Substantia nigra (tissue), 51 donors: ENCODE measurements at places on chromosomes 3 and 15.

DNA sequence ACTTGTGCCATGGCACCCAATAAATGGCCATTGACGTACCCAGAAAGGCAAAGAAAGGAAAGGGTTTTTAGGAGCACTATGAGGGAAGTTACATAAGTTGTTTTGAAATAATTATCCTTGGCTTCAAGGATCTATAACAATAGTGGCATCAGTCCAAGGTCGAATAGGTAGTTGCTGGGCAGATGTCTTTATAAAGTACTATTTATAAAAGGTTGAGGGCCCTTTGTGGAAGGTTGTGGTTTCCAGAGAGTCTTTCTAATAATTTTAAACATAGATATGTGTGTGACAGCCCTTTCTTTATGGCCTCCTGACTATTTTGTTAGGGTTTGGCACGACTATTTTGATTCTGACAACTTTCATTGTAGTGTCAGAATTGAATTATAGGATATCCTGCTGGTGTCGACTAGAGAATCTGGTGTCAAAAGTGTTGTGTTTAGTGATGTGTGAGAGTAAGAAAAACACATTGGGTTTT is 260.5 kb downstream of the PYDC2 start:
- DNase-seq = no peak

DNA sequence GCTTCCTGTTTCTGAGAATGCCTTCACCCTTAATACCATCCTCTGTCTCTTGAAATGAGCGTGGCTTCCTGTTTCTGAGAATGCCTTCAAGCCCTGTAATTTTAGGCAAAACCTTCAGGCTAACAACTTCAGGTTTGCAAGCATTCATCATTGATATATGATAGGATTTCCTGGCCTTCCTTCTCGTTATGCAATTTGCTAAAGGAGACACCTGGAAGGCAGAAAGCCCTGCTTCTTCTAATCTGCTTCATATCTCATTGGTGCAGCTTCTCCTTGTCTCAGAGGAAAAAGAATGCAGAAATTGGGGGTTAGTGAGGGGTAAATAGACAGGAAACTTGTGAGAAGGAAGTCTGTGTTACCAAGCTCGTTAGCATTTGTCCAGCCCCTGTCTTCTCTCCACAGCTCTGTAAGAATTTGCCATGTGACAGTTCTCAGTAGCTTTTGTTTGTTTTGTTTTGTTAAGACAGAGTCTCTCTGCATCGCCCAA is 7.3 kb downstream of the ARL6IP5 start:
- DNase-seq = peak; percentile 19

DNA sequence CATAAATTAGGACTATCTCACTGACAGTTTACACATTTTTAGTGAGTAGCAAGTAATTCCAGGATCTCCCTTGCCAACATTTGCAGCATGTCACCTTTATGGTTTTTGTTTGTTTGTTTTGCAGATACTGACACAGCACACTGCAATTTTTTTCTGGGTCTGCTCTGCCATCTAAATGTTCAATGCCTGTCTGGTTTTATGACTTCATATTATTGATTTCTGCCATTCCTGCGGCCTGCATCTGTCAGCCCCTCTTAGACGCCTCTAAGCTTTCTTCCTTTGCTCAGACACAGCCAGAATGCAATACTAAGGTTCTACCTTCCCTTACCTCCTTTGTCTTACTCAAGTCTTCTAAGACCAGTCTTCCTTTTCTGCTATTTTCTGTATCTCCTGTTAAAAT is 321.2 kb upstream of the AZI2 start:
- DNase-seq = no peak

DNA sequence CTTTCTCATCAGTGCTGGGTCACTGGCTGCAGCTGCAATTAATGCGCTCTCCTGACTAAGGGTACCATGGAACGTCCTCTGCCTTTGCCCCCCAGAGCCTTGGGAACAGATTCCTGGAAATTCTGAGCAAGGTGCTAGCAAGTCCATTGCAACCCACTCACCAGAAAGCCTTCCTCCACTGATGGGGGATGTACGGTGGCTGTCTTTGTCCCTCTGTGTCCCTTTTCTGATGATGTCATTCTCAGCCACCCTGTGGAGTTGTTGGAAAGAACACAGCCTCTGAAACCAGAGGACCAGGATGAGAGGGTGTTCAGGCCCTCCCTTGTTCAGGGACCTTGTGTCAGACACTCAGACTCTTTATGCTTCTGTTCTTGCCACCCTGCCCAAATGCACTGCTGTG is 38.1 kb upstream of the ZBTB38 start:
- DNase-seq = no peak

GRCh38 chr3:146160964-146161662 is at the start of gene PLOD2:
Gene PLOD2 (minus strand): TSS chr3:146161184. CDS start chr3:146160989, 195 bp downstream.
- DNase-seq = peak; percentile 74

GRCh38 chr15:65101411-65101890 is 13.5 kb downstream of the UBAP1L start:
- peak; percentile 58 for DNase-seq

- no peak for DNase-seq
Observed at GRCh38 chr3:127710155-127710941, 37.6 kb downstream of the ABTB1 start.

DNA sequence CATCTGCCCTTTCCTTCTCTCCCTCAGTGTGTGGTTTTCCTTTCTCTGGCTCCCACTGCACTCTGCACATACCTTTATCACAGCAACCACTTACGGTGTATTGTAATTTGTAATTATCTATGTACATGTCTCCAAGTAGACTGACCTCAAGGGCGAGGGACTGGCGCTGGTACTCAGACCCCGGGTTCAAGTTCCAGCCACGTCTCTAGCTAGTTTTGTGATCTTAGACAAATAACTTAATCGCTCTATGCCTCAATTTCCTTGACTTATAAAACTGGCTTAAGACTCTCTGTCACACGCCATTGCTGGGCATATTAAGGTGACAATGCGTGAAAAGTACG is 607 bp upstream of the SENP2 start:
- no peak for DNase-seq

DNA sequence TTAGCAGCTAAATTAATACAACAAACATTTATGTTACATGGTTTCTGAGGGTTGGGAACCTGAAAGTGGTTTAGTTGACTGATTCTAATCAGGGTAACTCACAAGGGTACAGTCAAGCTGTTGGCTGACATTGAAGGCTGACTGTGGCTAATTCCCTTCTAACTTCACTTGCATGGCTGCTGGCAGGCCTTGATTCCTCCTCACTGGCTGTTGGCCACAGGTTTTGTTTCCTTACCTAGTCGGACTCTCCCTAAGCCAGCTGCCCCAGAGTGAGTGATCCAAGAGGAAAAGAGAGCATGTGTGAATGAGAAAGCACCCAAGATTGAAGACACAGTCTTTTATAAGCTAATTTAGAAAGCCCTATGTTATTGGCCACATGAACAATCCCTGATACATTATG is 700.1 kb downstream of the ROBO1 start:
- no peak for DNase-seq

DNA sequence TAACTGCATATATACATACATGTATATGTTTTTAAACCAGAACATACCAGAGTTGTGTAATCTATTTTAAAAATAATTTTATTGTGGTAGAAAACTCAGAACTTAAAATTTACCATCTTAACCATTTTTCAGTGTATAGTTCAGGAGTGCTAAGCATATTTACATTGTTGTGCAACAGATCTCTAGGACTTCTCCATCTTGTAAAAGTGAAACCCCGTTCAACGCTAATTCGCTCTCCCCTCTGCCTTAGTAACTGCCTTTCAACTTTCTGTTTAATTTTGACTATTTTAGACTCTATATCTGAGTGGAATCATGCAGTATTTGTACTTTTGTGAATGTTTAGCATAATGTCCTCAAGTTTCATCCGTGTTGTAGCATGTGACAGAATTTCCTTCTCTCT is 51.8 kb upstream of the SSR3 start:
- DNase-seq = no peak

GRCh38 chr3:59771768-59772181 is 722.0 kb upstream of the CFAP20DC start:
- DNase-seq = no peak

DNA sequence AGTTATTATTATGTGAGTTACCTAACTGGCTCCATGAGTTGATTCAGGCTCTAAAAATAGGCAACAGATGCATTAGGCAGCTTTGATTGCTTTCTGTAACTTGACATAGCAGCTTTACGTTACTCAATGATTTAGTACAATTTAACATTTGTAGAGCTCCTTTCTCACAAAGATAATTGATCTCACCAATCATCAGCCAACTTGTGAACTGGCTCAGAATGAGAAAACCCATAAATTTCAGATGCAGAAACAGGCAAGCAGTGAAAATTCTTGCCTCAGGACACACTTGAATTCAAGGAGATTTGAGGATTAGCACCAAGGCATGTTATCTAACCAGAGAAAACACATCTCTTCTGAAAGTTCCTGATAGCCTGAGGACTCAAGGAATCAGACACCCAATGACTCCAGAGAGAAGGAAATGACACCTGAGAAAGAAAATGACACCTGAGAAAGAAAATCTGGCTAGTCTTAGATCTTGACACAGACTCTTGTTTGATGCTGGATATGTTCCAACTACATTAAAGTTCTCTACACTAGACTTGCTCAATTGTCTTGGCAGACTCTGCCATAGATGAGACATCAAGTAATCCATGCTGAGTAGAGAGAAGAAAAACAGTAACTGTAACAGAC is 315.1 kb upstream of the CBLB start:
- no peak for DNase-seq

GRCh38 chr3:189171707-189172106 is at the start of gene TPRG1:
Gene TPRG1 (plus strand): TSS chr3:189171971. CDS start chr3:189207385, 35,414 bp downstream.
- DNase-seq = no peak

DNA sequence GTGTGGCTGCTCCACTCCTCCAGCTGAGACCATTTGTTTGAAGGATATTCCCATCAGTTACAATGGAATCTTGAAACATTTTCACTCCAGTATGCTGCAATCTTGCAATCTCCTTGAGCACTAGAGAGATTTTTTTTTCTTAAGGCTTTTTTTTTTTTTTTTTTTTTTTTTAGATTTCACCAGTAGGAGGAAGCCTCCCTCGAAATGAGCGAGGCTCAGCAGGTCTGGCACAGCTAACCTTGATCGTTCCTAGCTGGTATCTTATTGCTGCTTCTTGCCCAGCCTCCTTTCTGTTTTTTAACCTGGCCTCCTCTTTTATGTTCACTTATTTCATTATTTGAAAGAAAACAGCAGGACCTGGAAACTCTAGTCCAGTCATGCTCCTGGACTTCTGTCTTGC is 48.1 kb downstream of the RAP2B start:
- DNase-seq = no peak

- no peak for DNase-seq
Observed at GRCh38 chr3:11145888-11146287, 8.4 kb upstream of the HRH1 start.

GRCh38 chr3:100456745-100457144 is 35.7 kb upstream of the TMEM45A start:
- no peak for DNase-seq

DNA sequence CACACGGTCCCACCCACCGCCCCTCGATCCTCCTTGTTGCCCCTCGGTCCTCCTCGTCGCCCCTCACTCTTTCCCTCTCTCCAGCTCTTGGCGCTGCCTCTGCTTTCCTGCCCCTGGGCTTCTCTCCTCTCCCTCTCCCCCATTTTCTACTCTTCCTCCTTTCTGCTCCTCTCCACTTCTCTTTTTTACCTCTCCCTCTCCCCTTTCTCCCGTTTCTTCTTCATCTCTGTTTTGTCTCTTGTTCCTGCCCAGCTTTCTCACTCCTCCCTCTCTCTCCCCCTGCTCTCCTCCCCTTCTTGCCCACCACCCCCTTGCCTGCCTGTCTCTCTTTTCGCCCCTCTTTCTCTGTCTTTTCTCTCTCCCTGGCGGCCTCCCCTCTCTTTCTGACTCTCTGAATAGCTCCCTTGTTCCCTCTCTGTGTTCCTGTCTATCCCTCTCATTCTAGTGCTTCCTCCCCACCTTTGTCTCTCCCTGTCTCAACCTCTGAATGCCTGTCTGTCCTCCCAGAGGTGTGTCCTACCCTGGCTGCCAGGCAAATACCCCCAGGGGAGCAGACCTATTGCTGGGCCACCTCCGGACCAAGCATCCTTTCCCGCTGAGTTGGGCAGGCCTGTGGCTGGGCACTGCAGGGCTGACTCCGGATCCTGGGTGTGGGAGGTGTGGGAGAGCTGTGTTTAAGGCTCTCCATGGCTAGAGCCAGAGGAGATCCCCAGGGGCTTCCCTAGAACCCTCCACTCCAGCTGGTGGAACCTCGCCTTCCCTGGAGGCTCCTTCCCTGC is 41.0 kb downstream of the EPHB3 start:
- DNase-seq = no peak

DNA sequence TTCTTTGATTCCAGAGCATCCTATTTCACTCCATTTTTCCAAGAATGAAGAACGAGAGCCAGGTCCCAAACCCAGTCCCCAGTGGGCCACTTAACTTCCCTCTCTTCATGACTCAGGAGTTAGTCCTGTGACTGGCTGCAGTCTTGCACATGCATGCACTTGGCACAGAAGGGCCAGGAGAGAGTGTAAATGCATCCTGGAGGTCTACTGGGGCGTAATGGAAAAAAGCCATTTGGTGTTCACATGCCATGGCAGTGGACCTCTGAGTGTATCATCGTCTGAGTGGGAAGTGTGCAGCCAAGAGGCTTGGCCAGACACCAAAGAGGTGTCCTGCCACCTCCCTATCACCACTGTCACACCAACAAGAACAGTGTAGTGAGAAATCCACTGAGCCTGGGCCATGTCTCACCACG is 15.1 kb upstream of the RFTN1 start:
- DNase-seq = no peak

DNA sequence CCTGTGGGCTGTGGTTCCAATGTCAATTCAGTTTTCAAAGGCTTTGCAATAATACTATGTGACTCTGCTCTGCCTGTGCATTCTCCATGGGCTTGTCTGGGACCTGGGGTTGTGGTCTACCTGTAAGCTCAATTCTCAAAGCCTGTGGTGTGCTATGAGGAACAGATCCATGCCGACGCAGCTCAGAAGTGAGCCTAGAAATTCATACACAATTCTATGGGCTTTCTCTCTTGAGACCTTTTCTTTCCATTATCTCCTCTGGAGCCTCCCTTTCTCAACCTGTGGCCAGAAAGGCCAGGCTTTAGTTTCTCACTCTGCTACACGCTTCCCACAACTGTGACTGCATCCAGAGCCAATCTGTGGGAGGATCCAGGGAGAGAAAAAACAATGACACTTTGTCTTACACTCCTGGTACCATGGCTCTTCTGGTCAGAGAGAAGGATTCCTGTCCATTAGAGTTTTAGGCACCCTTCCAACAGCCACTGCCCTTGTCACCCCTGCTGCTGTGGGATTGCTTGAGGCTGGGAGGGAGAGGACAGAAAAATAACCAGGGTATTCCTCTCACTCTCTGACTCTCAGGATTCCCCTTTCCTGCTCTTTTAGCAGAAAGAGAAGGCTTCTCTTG is 34.1 kb upstream of the KLF13 start:
- DNase-seq = no peak
